Eye (tissue), 1 donor: ENCODE measurements at places on chromosomes 16 and 17.
A peak's percentile ranks its signal among the peaks of the same experiment; 100 is the strongest.

- DNase-seq: peak; percentile 85
Measured at GRCh38 chr17:76714822-76715495, 4.2 kb upstream of the MXRA7 start.

DNA sequence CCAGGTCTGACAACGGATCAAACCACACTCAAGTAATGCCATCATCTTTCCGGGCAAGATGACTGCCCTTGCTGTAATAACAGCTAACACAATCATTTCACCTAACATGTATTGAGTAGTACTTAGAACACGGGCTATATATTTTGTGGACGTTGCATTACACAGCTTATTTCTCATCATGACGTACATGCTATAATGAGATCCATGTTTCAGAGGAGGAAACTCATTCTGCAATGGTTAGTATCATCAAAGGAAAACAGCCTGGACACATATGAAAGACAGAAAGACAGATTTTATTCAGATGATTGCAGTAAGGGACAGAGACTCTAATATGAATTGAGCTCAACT, 446.7 kb downstream of the HS3ST3B1 start:
- no peak for DNase-seq

GRCh38 chr16:87199901-87200300, 117.3 kb downstream of the C16orf95 start:
- no peak for DNase-seq

DNA sequence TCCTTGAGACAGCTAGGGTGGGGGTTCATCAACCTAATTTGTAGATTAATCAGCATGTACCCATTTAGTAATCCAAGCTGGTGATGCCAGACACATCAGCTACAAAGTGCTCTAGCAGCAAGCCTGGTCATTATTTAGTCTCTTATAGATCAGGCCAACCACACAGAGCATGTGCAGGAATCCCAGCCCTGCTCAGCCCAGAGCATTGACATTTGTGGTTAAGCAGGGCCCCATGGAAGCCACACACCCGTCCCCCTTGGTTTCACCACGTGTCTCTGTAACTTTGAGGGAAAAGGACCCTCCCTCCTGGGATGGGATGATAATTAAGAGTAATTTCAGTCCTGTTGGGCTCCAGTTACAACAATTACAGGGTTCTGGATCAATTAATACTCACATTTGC, 268.8 kb upstream of the RPL38 start:
- no peak for DNase-seq

DNA sequence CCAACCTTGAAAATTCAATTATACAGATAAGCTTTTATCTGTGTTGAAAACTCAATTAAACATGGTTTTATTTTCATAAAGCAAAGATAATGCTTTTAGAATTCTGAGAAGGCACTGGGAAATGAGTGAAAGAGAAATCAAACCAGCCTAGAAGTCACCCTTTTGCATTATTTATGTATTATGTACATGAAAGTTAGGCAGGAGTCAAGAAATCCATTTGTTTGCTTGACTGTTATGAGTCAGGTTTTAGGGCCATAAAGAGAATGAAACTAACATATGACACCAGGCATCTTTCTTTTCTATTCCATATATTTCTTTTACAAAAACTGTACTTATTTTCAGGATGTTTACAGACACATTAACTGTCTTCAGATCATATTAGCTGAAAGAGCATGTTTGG, 23.3 kb upstream of the CDH8 start:
- no peak for DNase-seq

- DNase-seq: no peak
Measured at GRCh38 chr17:29022074-29022473, 16.2 kb upstream of the SEZ6 start.

DNA sequence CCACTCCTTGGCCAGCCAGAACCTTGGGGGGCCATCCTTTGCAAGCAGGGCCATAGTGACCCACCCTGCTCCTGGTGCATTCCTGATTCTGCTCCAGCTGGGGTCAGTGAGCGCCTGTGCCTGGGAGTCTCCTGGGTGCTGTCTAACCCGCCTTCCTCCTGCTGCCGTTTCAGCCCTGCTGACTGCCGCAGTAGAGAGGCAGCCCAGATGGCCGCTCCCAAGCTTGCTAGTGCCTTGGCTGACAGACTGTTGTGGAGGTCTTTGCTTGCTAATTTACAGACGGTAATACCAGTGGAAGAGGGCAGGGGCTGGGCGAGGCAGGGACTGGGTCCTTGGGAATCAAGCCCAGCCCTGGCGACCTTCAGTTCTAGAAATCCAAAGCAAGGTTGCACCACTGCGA, 99.6 kb downstream of the SOCS1 start:
- peak; percentile 35 for DNase-seq

GRCh38 chr17:8789743-8790142, 9.4 kb downstream of the MFSD6L start:
- peak; percentile 19 for DNase-seq

- no peak for DNase-seq
Measured at GRCh38 chr16:86886651-86887050, 308.3 kb downstream of the FOXL1 start.

- DNase-seq: peak; percentile 80
Measured at GRCh38 chr17:77637818-77638575, 320.5 kb upstream of the TNRC6C start.

GRCh38 chr16:1197237-1197866, 27.7 kb downstream of the TPSG1 start:
- no peak for DNase-seq

DNA sequence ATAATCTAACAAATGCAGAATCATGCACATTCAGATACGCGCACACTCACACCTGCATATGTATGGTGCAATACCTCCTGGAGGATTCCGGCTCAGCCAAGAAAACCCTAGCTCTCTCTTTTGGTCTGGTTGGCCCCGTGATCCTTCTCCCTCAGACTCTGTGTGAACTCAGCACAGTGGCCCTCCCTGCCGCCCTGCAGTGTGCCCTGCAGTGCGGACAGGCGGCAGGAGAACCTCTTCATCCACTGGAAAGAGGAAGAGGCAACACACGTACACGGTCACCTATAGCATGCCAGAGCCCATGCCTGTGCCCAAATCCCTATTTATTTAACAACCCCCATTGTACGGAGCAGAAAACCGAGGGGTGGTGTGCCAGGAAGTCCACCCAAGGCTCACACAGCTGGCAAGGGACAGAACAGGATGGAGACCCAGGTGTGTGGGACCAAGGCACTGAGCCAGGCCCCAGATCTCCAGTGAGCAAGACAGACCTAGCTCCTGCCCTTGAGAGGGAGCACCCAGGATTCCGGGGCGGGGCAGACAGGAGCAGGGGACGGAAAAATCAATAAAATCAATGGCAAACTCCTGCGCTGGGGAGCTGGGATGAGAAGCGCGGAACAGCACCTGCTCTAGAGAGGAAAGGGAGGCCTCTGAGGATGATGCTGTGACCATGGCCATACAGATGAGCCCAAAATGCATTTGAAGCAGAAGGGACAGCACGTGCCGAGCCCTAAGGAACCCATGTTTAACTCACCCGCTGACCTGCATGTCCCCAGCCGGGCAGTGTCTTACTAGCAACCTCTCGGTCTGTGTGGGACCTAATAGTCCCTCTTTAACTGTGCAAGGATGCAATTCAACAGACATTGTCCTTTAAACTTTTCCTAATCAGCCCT, 54.7 kb upstream of the CIBAR2 start:
- DNase-seq: no peak

DNA sequence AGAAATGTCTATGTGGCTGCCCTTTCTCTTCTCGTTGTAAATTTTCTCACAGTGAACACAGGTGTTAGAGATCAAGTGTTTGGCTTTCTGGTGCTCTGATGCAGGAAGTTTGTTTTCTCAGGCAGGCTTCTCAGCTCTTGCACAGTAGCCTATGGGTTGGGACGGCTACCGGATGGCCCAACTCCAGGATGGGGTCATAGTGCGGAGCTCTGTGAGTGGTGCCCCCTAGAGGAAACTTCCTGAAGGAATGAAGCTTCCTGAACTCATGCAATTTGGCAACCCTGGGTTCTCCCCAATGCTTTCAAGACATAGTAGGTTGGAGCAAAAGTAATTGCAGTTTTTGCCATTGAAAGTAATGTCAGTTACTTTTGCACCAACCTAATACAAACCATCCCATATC, 407.5 kb upstream of the HSBP1 start:
- DNase-seq: no peak

- no peak for DNase-seq
Measured at GRCh38 chr16:3804426-3805016, 76.0 kb downstream of the CREBBP start.

GRCh38 chr17:38728290-38728831, 1.8 kb upstream of the CISD3 start:
- DNase-seq: no peak

DNA sequence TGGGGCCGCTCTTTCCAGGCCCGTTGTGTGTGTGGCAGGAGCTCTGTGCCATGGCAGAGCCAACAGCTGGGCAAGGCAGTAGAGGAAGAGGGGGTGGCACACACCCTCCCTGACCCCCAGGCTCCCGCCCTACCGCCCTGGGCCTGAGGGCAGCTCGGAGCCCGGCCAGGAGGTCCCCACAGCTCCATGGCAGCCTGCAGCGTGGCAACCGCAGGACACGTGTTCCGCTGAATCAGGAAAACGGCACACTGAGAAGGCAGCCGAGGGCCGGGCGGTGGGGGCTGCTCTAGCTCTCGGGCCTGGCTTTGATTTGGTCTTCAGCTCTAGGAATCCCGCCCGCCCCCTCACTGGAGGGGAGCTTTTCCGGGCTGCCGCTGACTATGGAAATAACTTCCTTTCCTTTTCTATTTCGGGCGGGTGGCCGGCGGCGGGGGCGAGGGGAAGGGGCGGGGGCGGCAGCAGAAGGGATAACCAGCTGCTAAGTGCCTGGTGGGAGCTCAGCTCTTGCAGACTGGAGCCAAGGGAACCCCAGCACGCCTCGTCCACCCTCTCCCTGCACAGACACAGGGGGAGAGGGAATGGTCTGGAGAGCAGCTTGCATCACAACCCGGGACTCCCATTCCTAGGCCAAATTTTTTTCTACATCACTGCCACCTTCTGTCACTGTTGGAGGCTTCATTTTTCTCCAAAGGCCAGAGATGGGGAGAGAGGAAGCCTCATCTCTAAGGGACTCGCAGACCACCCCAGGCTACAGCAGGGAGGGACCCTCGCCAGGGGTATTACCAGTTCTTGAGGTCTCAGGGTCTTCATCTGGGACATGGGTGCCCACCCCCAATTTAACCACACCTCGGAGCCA, 24.8 kb upstream of the MRPS23 start:
- DNase-seq: peak; percentile 95

GRCh38 chr17:77140878-77141767, at the start of gene SEC14L1:
TSS of gene SEC14L1 (plus strand) at chr17:77140969. CDS start at chr17:77143597, 2,628 bp downstream.
- DNase-seq: peak; percentile 80

GRCh38 chr16:67311607-67312488, 14.7 kb downstream of the KCTD19 start:
- DNase-seq: peak; percentile 56

- no peak for DNase-seq
Measured at GRCh38 chr17:16282522-16282921, 65.5 kb downstream of the PIGL start.

GRCh38 chr17:41695954-41696757, 7.5 kb downstream of the EIF1 start:
- DNase-seq: peak; percentile 89

- DNase-seq: peak; percentile 87
Measured at GRCh38 chr16:21277927-21278706, at the start of gene CRYM. TSS of gene CRYM (minus strand) at chr16:21278290. CDS start at chr16:21278251, 39 bp downstream.

DNA sequence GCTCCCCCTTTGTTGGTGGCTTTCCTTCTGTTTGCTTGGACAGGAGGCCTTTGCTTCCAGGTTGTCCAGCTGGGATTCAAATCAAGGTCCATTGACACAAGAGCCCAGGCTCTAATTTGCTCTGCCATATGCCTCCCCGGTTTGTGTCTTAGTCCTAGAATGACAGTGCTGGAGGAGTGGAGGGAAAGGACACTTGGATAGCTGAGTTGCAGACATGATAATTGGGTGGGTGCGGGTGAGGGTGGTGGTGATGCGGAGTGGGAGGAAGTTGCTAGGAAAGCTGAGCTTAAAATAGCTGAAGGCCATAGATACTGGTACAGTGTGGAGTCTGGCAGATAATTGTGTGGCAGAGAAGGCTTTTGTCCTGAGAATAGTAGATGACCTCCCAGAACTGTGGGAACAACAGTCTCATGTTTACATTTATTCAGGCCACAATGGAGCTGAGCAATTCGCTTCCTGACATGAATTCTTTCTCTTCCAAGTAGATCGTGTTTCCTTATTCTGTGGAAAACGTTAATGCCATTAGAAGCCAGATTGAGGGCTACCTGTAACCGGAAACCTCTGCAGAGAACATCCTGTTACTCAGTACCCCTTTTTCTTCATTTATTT, 23.8 kb downstream of the SEC14L1 start:
- peak; percentile 80 for DNase-seq

DNA sequence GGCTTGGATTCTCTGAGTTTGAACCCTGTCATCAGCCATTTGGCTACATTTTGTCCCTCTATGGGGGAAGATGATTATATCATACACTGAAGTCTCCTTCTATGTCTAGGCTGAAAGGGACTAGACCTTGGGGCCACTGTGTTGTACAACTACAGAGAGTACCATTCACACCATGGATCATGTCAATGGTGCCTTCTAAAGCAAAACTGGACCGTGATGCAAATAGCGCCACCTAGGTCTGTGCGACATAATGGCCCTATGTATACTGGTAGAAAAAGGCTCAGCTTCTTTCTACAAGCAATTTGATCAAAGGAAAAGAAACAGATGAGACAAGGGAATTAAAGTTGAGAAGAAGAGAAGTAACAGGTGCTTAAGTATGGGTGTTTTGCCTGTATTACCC, 100.7 kb downstream of the LYRM1 start:
- DNase-seq: no peak

GRCh38 chr16:10877472-10877946, 507 bp downstream of the CIITA start:
- no peak for DNase-seq
